ENCODE measurements at places on chromosomes 4 and X.
A peak's percentile ranks its signal among the peaks of the same experiment; 100 is the strongest.

- DNase-seq: no peak
Measured at GRCh38 chrX:24396236-24396930, 35.9 kb downstream of the SUPT20HL1 start.

DNA sequence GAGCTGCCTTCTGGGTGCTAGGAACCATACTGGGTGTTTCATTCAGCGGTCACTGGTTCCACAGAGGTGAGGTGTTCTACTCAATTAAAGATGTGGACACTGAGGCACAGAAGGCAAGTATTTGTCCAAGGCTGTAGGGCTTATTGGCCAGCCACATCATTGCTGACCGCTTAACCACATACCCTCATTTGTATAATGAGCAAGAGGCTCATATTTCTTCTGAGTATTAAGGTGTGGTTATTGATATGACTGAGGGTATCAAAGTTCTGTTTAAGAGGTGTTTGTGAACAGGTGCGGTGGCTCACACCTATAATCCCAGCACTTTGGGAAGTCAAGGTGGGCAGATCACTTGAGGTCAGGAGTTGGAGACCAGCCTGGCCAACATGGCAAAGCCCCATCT, 14.3 kb downstream of the RNF4 start:
- DNase-seq: no peak

DNA sequence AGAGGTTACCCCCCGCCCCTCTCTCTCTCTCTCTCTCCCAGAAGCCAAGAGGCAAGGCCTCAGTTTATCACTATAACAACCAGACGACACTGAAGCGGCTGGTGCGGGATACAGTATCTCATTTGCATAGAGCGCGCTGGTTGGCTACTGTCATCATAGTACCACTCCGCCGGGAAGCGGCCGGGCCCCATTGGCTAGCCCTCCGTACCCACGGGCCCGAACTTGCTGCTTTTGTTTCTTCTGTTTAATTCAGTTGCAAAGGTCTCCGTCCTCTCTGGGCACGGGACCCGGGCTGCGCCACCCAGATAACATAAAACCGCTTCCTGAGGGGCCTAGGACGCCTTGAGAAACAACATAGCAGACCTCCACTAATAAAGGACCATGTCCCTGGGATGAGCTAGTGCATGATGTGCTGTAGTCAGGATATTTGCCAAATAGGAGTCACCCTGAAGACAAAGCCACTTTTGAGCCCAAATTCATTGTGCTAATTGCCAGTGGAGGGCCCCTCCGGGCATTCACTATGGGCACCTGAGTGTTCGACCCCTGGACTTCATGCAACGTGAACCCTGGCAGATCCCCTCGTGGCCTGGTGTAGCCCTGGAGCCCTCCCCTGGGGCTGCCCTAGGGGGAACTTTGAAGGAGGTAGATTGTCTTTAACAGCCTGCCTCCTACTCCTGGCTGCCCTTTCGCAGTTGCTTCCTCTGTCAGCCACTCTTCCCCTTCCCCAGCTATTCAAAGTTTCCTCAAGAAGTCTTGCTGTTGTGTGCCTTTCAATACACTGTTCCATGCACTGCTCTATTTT, at the start of gene PCYT1B:
TSS of gene PCYT1B (minus strand) at position 91 of the 802 bp plus-strand sequence. CDS start 242 bp downstream, outside the sequence.
- DNase-seq: peak; percentile 19

DNA sequence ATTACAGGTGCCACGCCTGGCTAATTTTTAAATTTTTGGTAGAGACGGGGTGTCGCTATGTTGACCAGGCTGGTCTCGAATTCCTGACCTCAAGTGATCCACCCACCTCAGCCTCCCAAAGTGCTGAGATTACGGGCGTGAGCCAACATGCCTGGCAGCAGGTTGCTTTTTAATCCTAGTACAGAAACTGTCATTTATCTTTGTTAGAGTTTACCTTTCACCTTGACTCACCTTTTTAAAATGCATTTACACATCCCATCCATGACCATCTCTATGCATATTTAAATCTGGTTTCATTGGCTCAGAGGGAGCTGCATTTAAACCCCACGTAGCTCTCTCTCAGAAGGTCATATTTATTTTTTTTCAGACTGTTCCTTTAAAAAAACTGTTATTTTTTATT, 31.9 kb downstream of the SLC16A2 start:
- no peak for DNase-seq

GRCh38 chrX:135981668-135982067, 3.6 kb upstream of the SLC9A6 start:
- DNase-seq: no peak

DNA sequence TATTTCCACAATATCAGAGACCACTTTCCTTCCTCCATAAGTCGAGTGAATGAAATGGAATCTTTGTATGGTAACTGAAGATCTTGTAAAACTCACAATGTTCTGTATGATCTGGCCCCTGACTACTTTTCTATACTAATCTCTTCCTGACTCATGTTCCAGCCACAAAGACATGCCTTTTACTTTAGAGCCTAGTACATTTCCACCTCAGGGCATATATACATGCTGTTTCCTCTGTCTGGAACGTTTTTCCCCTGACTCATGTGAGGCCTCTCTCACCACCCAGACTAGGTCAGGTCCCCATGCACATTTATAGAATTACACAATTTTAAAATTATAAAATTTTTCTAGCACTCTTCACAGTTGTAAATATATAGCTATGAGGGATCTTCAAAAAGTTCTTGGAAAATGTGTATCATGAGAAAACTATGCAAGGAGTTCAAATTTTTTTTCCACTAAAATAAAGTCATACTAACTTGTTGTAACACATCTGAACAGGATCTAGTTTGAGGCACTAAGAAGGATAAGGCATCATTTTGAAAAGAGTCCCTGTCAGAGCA, 208.8 kb downstream of the SH2D1A start:
- peak; percentile 19 for DNase-seq

DNA sequence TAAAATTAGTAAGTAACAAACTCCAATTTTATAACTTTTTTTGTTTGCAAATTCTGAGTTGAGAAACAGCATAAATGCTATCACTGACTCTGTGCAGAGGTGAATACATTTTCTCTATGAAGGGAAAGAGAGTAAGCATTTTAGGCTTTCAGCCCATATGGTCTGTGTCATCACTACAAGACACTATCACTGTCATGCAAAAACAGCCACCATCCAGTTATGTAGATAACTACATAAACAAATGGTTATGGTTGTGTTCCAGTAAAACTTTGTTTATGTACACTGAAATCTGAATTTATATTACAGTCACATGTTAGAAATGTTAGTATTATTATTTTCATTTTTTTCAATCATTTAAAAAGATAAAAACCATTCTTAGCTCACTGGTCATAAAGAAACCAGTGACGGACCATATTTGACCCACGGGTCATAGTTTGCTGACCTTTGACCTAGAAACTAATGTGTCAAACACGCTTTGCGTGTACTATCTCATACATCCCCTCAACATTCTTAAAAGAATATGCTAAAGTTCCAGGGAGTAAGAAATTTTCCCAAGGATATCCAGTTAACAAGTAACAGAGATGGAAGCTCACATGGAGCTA, 29.1 kb downstream of the RASGEF1B start:
- no peak for DNase-seq

GRCh38 chrX:68443155-68443868, 10.0 kb upstream of the OPHN1 start:
- no peak for DNase-seq

DNA sequence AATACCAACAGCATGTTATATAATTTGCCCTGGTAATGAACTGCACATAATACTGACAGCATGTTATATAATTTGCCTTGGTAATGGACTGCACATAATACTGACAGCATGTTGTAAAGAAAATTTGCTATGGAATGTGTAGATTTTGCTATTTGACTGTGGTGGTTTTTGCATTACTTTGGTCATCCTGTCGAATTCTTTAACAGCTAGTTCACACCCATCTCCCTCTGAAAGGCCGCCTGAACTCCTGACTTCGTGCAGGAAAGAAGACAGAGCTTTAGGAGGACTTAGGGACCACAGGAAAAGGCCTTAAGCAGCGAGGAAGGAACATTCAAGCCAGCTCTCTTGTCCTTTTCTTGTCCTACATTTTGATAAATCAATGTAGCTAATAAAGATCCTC, 45.2 kb upstream of the DCLK2 start:
- DNase-seq: no peak

GRCh38 chr4:153480704-153481103, 14.5 kb downstream of the TMEM131L start:
- no peak for DNase-seq

DNA sequence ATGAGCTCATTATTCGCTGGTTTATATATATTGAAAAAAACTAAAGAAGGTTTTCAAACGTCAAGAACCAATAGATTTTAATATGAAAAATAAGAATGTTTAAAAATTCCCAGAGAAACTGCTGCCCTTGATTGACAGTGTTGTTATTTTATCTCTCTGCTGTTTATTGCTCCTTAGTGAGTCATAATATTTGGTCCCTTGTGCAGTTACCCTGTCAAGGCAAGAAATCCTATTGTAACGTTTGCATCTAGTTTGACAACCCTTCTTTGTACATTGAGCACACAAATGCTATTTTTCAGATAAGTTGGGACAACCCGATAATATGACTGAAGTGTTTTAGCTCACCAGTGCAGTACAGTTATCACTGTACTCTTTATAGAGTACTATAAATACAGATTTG, 349.4 kb downstream of the CCSER1 start:
- no peak for DNase-seq

GRCh38 chrX:74232859-74233258, 71.1 kb upstream of the ZCCHC13 start:
- DNase-seq: no peak

DNA sequence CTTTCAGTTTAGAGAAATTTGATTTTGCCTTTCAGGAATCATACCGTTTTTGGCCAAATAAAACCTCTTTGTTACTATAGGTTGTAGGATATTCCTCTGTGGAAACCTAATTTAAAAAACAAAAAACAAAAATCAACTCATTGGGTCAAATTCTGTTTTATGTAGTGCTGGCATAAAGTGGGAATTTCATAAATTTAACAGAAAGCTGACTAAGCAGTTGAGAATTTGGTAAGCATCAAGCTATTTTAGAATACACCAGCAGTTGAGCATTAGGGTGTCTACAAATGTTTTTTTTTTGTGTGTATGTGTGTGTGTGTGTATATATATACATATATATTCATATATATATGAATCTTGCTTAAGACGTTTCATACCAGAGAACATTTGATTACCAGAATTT, 47.4 kb downstream of the C4orf33 start:
- no peak for DNase-seq

GRCh38 chr4:134201216-134202161, at the start of gene PABPC4L:
TSS of gene PABPC4L (minus strand) at chr4:134201789. CDS start at chr4:134201019, 770 bp downstream.
- DNase-seq: peak; percentile 14

- DNase-seq: no peak
Measured at GRCh38 chr4:112167794-112168193, 22.5 kb downstream of the FAM241A start.

GRCh38 chrX:48468693-48469691, 1.1 kb downstream of the SLC38A5 start:
- DNase-seq: no peak

- DNase-seq: peak; percentile 19
Measured at GRCh38 chr4:150501009-150501727, 80.8 kb upstream of the MAB21L2 start.

- DNase-seq: no peak
Measured at GRCh38 chr4:119244832-119245231, 32.3 kb downstream of the USP53 start.

DNA sequence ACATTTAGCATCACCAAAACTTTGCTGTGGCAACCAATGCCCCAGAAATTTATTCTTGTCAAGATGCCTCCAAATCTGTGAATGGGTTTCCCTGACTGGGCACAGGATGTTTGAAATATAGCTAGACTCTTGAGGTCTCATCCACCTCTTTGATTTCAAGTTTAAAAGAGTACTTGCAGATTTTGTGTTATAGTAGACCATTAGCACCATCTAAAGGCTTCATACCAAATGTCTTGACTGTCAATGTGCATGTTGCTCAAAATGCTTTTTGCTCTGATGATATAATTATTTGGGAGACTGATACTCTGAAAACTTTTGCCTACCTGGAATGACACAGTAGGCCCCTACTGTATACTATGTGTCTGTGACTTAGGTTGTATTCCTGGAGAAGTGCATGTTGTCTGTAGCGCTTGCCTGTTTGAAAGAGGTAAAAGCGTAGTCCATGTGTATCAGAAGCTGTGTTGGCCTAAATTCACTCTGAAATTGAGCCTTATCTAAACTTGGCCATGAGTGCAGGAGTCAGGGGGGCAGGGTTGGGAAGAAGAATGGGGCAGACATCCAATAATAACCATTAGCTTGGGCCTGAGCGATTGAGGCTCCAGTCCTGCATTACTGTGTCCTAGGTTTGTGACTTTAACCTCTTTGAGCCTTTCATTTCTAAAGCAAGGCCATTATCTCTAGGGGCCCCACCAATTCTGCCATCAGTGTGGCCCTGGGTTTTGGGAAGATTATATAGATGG, 33.8 kb downstream of the NDP start:
- no peak for DNase-seq

DNA sequence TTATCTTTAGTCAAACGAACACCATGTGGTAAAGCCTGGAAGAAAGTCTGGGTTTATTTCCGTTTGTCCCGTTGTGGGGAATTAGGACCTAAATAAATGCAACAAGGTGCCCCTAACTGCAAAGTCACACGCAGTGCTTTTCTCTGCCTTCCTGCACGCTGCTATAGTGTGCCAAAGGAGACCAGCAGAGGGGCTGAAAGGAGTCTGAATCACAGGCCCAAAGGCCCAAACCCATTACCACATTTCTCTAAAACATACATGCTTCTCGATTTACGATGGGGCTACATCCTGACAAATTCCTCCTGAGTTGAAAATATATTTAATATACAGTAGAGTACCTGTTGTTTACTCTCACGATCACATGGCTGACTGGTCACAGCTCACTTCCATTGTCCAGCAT, 4.5 kb downstream of the VEGFC start:
- DNase-seq: no peak

DNA sequence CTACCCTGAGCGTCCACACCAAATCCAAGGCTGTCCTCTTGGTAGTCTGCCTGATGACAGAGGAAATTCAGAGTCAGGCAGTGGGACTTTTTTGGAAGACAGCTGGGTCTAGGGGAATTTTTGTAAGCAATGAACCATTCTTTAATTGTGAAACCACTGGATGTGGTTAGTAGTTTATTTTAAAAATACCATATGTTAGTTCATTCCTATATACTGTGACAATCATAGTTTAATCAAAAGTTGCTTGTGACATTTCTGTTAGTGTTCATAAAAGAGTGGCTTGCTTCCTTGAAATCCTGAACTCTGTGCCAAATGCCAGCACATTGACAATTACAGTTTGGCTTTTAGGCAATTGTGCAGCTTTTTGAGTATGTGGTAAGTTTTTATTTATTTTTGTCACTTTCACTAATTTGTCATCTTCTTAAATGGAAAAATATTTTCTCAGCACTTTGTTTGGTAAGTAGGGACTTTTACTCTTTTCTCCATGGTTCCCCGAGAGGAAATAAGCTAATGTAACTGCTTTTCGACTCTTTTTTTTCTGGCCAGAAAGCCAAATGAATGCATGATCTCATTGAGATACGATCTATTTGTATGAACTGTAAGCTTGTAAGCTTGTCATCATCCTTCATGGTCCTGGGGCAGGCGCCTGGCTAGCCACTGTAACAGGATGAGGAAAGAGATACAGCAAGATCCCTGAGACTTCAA, 72.6 kb upstream of the SLC4A4 start:
- DNase-seq: peak; percentile 38

- no peak for DNase-seq
Measured at GRCh38 chrX:49756692-49757091, 60.9 kb upstream of the PAGE1 start.

Data from hepatic stellate cell (primary cell).